ENCODE measurements at places on chromosomes 2 and 18.
A peak's percentile ranks its signal among the peaks of the same experiment; 100 is the strongest.

GRCh38 chr18:41075212-41075611, 879.8 kb upstream of the PIK3C3 start:
- DNase-seq = no peak

GRCh38 chr18:29062921-29063320, 886.0 kb upstream of the CDH2 start:
- no peak for DNase-seq

DNA sequence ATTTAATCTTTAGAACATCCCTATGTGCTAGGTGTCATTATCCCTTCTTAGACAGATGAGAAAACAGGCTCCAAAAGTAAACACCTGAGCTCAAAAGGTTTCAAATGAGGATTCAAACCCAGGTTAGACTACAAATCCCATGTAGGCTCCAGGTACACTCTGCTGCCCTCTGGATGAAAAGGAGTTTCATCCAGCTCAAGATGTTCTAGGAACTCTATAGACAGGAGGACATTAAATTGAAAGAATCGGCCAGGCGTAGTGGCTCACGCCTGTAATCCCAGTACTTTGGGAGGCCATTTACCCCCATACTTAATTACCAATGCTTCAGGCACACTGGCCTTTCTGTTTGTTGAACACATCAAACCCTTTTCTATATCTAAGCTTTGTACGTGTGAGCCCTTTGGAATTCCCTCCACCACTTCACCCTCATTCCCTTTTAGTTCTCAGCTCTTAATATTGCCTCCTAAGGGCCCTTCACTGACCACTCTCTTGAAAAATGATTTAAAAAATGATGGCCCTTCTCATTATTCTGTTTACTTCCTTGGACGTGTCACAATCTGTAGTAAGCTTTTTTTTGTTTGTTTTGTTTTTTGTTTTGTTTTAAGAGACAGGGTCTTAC, 10.7 kb downstream of the SLC25A12 start:
- DNase-seq = no peak

DNA sequence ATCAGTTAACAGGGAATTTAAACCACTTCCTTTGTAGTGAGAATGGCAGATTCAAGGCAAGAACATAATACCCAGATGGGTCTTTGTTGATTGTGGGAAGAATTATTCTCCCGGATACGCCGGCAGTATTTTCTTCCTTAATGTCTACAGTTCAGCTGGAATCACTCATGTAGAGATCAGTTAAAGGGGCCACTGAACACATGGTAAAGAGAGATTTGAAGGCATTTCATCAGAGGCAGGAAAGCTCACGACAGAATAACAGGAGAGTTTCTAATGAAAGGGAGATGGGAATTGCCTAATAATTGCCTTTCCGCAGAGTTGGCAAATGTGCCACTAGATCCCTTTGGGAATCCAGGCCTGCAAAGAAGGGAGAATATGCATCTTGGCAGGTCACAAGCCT, 327.7 kb upstream of the ZNF804A start:
- no peak for DNase-seq

DNA sequence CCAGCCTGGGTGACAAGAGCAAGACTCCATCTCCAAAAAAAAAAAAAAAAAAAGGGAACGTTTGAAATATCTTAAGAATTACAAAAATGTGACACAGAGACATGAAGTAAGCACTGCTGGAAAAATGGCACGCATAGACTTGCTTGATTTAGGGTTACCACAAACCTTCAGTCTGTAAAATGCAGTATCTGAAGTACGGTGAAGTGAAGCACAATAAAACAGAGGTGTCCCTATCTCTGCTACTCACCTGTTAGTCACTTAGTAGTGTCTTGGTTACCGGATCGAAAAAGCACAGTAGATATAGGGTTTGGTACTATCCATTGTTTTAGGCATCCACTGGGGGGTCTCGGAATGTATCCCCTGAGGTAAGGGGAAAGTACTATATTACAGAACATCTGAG, 11.6 kb upstream of the GREB1L start:
- no peak for DNase-seq

DNA sequence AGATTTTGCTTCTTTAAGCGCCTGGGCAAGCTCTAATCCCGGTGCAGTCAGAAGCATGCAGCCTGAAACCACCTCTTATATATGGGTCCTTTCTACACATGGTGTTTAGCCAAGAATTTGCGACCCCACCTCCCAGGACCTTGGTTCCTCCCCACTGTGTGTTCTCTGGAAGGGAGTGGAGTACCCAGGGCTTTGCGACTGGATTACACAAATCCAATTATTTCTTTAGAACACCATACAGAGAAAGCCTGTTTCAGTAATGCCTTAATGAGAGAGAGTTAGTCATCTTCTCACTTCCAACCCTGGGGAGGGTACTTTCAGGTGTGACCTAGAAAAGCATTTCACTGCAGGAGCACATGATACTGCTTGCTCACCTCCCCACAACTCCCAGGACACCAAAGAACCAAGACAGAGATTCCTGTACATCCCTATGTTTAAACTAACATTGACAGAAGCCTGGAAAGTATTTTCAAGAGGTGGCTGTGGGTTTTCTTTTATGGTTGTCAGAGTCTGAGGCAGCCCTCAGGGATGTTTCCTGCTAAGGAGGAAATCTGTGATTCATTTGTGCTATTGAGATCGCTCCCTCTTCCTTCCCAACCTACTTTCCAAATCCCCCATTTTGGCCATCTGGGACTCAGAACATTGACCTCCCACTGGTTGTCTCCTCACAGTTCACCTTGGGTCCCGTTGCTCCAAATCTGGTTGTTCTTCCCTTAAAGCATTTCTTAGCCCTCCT, at the start of gene CAPN14:
Gene CAPN14 (minus strand): TSS at position 51 of the 736 bp plus-strand sequence. CDS start 12,068 bp downstream, outside the sequence.
- no peak for DNase-seq

DNA sequence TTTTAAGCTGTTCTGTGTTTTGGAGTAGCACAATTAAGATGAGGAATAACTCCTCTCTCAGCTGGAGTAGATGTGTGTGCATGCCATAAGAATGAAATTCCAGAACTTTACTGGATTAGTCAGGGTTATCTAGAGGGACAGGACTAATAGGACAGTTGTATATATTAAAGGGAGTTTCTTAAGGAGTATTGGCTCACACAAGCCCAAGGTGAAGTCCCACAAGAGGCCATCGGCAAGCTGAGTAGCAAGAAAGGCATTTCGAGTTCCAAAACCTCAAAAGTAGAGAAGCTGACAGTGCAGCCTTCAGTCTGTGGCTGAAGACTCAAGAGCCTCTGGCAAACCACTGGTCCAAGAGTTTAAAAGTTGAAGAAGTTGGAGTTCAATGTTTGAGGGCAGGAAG, 113.7 kb downstream of the RIT2 start:
- DNase-seq = no peak

DNA sequence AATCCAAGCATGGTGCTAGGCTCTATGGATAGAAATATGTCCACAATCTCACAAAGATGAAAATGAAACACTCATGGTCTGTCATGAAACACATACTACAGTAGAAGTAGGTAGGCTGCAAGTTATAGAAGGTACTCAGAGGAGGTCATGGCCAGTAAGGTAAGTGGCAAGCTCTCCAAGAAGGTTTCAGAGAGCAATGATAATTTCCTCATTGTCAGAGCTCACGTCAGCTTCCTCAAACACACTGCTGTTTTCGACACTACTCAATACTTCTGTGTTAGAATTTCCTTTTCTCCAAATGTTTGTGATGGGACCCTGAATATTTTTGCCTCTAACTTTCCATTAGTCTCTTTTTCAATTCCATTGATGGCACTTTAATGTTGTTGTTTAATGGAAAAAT, 25.5 kb downstream of the CCDC141 start:
- no peak for DNase-seq

DNA sequence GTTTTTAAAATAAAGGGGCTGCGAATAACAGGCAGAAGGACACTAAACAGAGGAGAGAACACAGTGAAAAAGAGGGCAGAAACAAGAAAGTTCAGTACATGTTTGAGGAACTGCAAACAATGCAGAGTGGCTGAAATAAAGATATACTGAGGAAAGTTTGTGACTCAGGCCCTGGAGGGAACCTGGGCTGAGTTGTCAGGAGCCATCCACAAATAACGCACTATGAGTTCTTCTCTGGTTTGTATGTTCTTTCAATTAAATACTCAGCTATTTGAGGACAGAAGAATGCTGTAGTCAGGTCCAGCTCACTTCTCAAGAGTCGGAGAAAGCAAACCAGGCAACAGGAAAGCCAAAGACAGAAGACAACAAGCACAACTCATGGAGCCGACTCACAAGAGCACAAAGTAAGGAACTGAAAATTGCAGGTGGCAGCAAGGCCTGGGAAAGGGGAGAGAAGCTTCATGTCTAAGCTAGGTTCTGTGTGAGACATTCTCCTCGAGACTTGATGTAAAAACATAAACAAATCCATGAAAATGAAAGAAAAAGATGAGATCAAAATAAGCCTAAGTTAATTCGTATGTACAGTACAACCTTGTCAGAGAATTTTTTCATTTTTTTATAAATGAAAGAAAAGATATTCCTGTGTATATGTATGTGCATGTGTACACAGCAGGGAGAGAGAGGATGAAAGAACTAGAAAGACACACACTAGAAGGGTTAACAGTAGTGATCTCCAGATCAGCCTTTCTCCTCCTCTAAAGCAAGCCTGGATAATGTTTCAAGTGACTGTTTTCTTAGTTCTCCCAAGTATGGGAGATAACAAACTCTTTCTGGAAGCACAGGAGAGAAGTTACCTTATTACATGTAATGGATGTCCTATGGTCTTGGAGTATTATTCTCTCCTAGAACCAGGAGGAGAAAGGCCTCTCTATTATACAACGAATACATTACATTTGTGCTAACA, 41.5 kb downstream of the CHN1 start:
- no peak for DNase-seq

- no peak for DNase-seq
These were observed 357.6 kb upstream of the KLHL29 start for GRCh38 chr2:23027396-23027795.

- peak; percentile 89 for DNase-seq
These were observed 99.0 kb downstream of the ZFP36L2 start for GRCh38 chr2:43127208-43127940.

DNA sequence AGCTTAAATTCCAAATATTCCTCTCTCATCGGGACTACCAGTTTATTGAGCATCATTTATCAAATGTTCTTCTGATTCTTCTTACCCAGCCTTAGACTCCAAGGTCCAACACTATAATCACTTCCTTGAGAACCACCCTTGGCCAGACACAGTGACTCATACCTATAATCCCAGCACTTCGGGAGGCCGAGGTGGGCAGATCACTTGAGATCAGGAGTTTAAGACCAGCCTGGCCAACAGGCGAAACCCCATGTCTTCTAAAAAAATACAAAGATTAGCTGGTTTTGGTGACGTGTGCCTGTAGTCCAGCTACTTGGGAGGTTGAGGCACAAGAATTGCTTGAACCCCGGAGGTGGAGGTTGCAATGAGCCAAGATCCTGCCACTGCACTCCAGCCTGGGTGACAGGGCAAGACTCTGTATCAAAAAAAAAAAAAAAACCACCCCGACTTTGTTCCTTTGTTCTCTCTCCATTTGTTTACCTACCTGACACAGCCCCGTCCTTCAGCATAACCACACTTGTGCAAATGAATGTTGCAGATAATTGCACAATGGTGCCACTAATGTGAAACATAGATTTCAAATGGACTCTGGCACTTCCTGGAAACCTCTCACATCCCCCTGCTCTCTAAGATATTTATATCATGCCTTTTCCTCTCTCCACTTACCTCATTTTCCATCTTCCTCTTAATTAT, 38.9 kb upstream of the LPIN2 start:
- DNase-seq = no peak

- no peak for DNase-seq
These were observed 1.9 kb upstream of the IL1R2 start for GRCh38 chr2:101989740-101990460.

GRCh38 chr2:108614659-108615058, 80.4 kb downstream of the LIMS1 start:
- no peak for DNase-seq

GRCh38 chr18:54149078-54149697, 75.3 kb downstream of the MBD2 start:
- no peak for DNase-seq

GRCh38 chr2:3115301-3116042, 262.1 kb downstream of the EIPR1 start:
- no peak for DNase-seq

GRCh38 chr18:76490033-76490432, 5.0 kb downstream of the ZNF516 start:
- no peak for DNase-seq

All from effector CD4-positive, alpha-beta T cell (primary cell).